ENCODE measurements at places on chromosomes 3 and 15.

- H3K27me3 ChIP-seq: peaks cover 4% of the 10 kb centered on the region
- no peaks in the 10 kb centered on the region for H3K4me1 ChIP-seq
- DNase-seq: no peak
- H3K36me3 ChIP-seq: no peaks in the 10 kb centered on the region
- H3K4me3 ChIP-seq: no peak overlapping the region
Observed at GRCh38 chr3:100518983-100519382, 26.6 kb downstream of the TMEM45A start.

- H3K4me1 ChIP-seq: no peaks in the 10 kb centered on the region
- no peak overlapping the region for H3K27ac ChIP-seq
- DNase-seq: no peak
- no peaks in the 10 kb centered on the region for H3K36me3 ChIP-seq
- H3K27me3 ChIP-seq: peaks cover 16% of the 10 kb centered on the region
- no peak overlapping the region for H3K4me3 ChIP-seq
Observed at GRCh38 chr3:17831366-17831765, 88.9 kb upstream of the TBC1D5 start.

DNA sequence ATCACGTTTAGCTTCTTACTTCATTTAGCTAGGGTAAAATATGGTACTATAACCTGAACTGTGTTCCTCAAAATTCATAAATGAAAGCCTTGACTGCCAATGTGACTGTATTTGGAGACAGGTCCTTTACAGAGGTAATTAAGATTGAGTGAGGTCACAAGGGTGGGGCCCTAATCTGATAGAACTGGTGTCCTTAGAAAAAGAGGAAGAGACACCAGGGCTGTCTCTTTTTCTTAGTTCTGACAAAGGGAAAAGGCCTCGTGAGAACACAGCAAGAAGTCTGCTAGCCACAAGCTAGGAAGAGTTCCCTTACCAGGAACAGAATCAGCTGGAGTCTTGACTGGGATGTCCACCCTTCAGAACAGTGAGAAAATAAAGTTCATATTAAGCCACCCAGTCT, 162.7 kb downstream of the GMNC start:
- H3K27ac ChIP-seq: no peak overlapping the region
- H3K27me3 ChIP-seq: peaks cover 22% of the 10 kb centered on the region
- H3K36me3 ChIP-seq: no peaks in the 10 kb centered on the region
- peaks cover 13% of the 10 kb centered on the region for H3K4me1 ChIP-seq

GRCh38 chr3:118262800-118263402, 771.7 kb downstream of the IGSF11 start:
- H3K27ac ChIP-seq: no peak overlapping the region
- H3K4me1 ChIP-seq: no peaks in the 10 kb centered on the region
- no peaks in the 10 kb centered on the region for H3K36me3 ChIP-seq
- no peak overlapping the region for H3K4me3 ChIP-seq
- H3K27me3 ChIP-seq: no peaks in the 10 kb centered on the region
- DNase-seq: no peak

GRCh38 chr3:148149556-148149955, 548.1 kb upstream of the AGTR1 start:
- DNase-seq: no peak
- no peaks in the 10 kb centered on the region for H3K36me3 ChIP-seq
- no peaks in the 10 kb centered on the region for H3K4me1 ChIP-seq
- no peak overlapping the region for H3K4me3 ChIP-seq
- H3K27me3 ChIP-seq: no peaks in the 10 kb centered on the region
- no peak overlapping the region for H3K27ac ChIP-seq

- peaks cover 2% of the 10 kb centered on the region for H3K27me3 ChIP-seq
- peaks cover 11% of the 10 kb centered on the region for H3K36me3 ChIP-seq
- no peak for DNase-seq
- no peak overlapping the region for H3K4me3 ChIP-seq
Observed at GRCh38 chr3:4953119-4953518, 26.1 kb upstream of the BHLHE40 start.

DNA sequence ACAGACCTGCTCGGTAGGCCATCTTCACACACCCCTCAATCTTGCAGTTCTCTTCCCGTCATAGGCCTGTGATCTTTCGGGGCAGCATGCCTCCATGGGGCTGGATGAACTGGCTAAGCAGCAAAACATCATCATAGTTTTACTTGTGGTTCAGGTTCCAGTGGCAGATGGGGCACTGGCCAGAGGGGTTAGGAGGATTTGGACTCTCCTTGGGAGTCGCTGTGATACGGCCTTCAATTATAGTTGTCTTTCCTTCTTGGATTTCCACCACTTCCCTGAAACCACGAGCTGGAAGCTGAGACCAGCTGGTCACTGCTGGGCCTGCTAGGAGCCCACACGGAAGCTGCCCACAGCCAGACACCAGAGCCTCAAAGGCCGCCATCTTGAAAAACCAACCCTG, 15.7 kb downstream of the ZNF589 start:
- H3K36me3 ChIP-seq: peaks cover 49% of the 10 kb centered on the region
- peaks cover 22% of the 10 kb centered on the region for H3K4me1 ChIP-seq
- DNase-seq: no peak
